ENCODE measurements at places on chromosomes 12 and 14.

DNA sequence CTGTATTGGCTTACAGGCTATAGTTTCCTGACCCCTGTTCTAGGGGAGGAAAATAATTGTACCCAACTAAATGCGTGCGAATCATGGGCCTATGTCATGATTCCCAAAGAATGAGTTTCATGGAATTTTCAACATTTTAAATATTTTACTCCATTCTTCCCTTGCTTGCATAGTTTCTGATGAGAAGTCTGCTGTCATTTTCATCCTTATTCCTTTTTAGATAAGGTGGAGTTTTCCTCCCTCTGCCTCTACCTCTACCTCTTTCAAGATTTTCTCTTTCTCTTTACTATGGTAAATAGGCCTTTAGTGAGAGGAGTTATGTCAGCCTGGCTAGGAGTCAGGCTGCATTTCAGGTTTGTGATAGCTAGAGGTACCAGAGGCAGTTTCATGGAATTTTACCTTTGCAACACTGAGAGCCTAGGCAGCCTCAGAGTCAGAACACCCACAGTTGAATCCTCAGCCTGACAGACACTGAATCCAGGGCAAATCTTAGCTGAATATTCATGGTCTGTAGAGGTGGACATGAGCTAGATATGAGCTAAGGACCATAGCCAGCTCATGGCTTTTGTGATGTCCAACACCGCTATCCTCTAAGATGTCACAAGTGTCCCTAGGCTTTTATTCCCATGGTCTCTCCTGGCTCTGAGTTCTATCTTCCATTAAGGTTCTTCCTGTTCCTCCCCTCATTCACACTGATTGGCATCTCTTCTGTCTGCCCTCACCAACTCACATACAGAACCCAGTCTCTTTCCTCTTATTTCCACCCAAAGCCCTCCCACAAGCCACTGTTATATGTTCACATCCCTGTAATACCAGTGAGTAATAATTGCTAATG lies 6.0 kb downstream of the SERPINA3 start:
- no peak for DNase-seq

DNA sequence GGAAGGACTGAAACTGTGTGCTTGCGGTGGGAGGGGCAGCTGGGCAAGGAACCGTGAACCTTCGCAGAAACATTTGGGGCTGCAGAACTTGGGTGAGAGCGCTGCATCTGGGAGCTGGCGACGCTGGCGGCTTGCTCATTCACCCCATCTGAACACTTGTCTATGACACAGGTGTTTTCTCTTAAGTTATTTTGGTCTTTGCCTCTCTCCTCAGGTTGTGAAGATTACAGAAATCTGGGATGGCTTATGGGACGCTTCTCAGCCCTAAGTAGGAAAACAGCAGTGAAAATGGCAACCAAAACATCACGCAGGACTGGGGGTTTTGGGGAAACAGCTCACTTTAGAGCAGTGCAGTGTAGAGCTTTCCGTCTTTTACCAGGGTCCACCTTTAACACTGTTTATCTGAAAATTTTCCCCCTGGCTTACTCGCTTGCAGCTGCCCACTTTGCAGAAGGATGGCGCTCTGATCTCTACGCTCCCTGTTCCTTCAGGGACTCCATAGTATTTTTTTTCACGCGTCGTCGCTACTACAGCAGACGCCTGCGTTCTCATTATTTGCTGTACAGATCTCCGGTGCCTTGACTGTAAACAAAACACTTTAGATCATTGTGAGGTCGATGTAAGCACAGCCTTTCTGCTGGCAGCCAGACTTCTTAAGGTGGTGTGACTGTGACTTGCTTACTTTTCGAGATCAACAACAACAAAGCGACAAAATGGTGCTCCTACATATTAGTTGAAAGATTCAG lies 2.7 kb upstream of the CDKN1B start:
- peak; percentile 59 for DNase-seq

DNA sequence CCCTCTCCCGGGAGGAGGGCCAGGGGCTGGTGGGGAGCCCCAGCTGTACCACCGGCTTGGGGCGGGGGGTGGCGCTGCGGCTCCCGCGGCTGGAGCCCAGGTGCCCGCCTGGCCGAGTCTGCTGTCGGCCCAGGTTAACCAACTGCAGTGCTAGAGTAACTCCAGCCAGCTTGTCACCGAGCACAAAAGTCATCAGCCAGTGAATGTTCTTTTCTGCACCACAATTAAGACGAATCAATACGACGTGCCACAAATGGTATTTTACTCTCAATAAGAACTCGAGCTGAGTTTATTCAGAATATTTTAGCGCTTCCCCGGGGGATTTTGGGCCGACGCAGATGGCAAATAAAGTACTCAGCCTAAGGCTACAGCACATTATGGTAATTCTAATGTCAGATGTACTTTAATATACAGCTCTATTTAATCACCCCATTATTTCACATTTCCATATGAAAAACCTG lies 83.2 kb downstream of the BCL11B start:
- DNase-seq: peak; percentile 67

DNA sequence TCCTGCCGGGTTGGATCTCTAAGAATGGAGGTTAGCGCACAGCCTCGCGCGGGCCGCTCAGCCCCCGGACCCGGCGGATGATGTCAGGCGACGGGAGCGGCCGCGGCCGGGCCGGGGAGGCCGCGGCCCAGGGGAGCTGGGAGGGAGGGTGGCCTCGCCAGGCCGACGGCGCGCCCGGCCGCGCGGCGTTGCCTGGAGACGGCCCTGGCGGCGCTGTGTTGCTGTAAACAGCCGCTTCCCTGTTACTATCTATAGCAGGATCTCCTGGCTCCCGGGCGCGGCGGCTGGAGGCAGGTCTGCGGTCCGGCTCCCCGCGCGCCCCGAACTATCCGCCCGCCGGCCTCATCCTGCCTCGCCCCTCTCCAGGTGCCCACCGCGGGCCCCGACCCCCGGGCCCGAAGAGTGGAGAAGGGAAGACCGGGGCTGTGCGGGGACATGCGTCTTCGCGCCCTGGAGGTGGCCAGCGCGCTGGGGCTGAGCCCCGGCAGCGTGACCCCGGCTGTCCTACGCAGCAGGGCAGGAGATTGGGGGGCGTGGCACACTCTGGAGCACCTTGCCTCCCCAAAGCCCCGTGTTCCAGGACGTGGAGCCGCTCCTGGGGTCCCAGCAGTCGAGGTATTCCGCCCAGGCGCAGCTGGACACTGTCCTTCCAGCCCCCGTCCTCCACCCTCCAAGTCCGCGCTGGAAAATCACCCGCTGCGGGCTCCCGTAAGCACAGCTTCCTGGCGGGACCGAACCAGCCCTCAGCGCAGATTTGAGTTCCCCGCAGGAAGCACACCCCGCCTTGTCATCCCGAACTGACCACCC lies 1.4 kb upstream of the FOS start:
- peak; percentile 59 for DNase-seq

- no peak for DNase-seq
Observed at GRCh38 chr12:42237853-42238239, 202 bp downstream of the YAF2 start.

GRCh38 chr12:95185854-95186253 lies 31.4 kb downstream of the FGD6 start:
- no peak for DNase-seq

DNA sequence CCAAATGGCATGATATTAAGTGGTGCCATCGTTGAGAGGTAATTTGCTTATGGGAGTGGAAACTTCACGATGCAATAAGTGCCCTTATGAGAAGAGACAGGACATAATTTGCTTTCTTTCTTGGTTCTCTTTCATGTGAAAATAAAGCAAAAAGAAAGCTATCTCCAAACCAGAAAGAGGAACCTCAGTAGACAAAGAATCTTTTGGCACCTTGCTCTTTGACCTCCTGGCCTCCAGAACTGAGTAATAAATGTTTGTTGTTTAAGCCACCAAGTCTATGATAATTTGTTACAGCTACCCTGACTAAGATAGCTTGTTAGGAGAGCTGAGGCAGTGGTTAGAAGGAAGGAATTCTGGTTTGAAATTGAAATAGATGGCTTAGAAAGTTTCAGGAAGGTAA lies 39.6 kb downstream of the CCER1 start:
- DNase-seq: no peak

- no peak for DNase-seq
Observed at GRCh38 chr14:95701846-95702221, 12.1 kb downstream of the TCL1A start.

GRCh38 chr14:59869381-59870255 lies 958 bp downstream of the RTN1 start:
- no peak for DNase-seq

GRCh38 chr14:89823743-89824142 lies 130.8 kb downstream of the EFCAB11 start:
- DNase-seq: no peak

GRCh38 chr14:74685921-74686678 lies 26.8 kb downstream of the AREL1 start:
- DNase-seq: no peak

GRCh38 chr12:17928708-17929366 lies 161.2 kb downstream of the RERGL start:
- no peak for DNase-seq

- no peak for DNase-seq
Observed at GRCh38 chr14:61861320-61861865, 99.2 kb downstream of the SNAPC1 start.

DNA sequence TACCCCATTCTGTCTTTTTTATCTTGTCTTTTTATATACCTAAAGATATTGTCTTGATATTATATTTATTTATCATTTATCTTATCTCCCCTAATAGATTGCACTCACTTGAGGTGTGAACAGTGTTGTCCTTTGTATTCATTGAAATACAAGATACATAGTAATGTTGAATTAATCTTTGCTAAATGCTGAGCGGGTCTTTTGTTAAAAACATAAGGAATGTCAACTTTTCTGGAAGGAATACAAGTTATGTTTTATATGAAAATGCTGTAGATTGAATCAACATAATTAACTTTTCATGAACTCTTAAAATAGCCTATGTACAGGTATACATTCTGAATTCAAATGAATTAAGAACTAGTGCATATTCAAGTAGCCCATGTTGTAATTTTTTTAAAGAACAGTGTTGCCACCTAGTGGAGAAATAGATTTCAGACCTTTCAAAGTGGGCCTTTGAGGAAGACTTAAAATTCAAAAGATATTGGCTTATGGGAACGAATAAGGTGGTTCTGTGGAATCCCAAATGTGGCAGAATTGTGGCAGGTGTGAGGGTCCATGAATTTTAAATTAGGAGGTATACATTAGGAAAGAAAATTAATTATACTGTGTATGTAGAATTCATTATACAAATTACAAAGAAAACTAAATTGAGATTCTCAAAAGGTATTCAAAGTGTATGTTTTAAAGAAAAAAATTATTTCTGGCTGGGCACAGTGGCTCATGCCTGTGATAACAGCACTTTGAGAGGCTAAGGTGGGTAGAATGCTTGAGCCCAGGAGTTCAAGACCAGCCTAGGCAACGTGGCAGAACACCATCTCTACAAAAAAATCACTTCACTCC lies 19.1 kb downstream of the BBOF1 start:
- no peak for DNase-seq

GRCh38 chr12:19893514-19893913 lies 454.2 kb downstream of the AEBP2 start:
- DNase-seq: no peak

DNA sequence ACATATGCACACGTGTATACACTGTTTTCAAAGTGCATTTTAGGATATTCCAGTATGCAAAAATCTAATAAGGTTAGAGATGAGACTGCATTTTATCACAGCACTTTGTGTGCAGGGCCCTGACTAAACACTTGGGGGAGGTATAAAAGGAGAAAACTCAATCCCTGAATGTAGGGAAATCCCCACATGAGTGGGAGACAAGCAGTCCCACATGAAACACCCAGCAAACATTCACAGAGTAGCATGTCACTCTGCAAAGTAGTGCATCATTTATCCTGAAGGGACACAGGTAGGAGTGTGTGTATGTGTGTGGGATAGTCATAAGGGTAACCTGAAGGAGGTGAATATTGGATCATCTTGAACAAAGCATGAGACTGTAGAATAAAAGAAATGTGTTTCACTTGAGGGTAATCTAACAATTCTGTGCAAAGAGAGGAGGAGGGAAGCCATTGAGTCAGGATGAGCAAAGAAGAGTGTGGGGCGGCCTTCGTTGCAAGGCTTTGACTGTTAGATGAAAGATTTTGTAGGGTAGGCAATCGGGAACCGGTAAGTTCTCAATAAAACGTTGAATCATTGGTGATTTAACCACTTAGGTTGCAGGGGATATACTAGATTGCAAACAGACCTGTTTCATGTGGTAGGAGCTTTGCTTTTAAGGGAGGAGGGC lies 2.9 kb downstream of the PRPF40B start:
- no peak for DNase-seq

- no peak for DNase-seq
Observed at GRCh38 chr12:49031573-49032161, 13.1 kb upstream of the PRKAG1 start.

DNA sequence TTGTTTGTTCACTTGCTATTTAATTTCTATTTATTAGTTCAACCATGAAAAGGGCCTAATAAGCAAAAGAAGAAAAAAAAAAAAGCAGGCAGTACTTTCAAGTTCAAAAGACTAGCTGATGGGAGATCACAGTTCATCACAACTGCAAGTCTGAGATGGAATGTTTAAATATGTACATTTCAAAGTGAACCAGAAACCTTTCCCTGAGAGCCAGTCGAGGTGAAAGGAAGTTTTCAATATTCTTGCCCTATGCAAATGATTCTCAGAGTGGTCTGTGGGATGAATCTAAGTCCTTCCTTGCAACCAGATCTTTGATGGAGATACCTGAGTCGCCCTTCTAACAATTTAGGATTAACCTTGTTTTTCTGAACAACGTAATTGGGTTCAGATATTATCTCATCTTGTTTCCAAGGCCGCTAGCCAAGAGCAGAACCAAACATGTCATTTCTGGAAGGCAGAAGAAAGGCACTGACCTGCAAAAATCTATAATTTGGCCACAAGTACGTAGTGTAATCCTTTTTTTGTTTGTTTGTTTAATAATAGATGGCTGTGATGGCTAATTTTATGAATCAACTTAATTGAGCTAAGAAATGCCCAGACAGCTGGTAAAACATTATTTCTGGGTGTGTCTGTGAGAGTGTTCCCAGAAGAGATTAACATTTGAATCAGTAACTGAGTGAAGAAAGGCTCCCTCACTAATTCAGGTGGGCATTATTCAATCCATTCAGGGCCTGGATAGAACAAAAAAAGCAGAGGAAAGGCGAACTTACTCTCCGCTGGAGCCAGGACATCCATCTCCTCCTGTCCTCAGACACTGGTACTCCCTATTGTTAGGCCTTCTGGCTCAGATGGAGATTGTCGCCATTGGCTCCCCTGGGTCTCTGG lies 171.1 kb upstream of the TMPO start:
- no peak for DNase-seq

- DNase-seq: no peak
Observed at GRCh38 chr14:84027351-84027750, 1502.6 kb upstream of the FLRT2 start.

- no peak for DNase-seq
Observed at GRCh38 chr12:31312431-31312830, 13.5 kb downstream of the SINHCAF start.

- DNase-seq: no peak
Observed at GRCh38 chr14:39492267-39492666, 60.0 kb upstream of the FBXO33 start.

GRCh38 chr14:25215607-25216006 lies 165.7 kb upstream of the STXBP6 start:
- no peak for DNase-seq

GRCh38 chr14:103346286-103346685 lies 12.2 kb downstream of the EIF5 start:
- DNase-seq: no peak

- DNase-seq: no peak
Observed at GRCh38 chr12:48629541-48629940, 52.5 kb downstream of the KANSL2 start.
